ENCODE measurements at places on chromosomes 3 and 15.

DNA sequence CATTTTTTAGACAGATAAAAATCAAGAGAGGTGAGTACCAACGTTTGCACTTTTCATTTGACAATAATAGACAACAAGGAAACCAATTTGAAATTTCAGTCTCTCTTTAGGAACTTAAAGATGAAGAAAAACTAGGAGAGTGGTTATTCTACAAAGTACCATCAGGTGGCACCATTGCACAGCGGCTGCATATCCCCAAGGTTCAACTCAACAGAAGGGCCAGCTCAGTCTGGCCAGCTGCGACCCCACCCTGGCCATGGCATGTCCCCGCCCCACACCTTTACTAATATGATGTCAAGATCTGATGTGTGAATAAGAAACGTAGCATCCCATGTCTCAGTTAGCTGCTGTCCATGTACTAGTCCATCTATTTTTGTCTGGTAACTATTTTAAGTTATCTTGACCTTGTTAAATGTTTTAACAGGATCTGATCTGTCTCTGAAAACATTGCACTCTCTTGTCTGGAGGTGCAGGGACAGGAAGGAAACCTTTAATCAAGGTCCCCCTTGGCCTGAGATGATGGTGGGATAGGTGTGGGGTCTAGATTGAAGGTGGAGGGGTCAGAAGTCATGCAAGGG is 35.5 kb upstream of the CGNL1 start:
- peak; percentile 46 for DNase-seq

- DNase-seq, result peak; percentile 8
Observed at GRCh38 chr3:187629711-187630110, 40.5 kb downstream of the SST start.

DNA sequence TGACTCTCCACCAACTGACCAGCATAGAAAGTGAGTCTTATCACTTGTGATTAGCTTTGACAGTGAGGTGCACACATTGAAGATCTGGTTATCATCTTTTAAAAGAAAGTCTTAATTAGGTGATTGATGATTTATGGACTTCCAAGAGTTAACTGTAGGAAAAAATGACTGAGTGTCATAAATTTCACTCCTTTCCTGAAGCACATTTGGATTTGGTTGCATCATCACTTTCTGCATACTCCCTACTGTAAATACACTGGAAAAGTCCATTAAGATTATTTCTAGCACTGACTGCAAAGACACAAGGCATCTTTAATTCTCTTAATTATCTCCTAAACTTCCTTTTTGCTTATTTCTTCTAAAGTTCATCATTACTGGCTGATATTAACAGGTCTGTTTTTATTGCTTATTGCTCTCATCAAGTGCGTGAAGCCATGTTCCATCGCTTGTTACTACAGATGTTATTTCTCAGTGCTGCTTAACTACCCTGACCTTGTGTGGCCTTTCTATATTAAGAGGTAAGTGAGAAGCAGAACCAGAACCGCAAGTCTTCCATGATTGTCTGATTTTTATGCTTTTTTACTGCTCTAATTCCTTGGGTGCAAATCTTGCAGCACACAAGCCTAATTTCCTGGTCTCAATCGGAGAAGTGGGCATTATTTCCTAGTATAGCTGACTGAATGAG is 153.2 kb downstream of the MEIS2 start:
- peak; percentile 28 for DNase-seq

DNA sequence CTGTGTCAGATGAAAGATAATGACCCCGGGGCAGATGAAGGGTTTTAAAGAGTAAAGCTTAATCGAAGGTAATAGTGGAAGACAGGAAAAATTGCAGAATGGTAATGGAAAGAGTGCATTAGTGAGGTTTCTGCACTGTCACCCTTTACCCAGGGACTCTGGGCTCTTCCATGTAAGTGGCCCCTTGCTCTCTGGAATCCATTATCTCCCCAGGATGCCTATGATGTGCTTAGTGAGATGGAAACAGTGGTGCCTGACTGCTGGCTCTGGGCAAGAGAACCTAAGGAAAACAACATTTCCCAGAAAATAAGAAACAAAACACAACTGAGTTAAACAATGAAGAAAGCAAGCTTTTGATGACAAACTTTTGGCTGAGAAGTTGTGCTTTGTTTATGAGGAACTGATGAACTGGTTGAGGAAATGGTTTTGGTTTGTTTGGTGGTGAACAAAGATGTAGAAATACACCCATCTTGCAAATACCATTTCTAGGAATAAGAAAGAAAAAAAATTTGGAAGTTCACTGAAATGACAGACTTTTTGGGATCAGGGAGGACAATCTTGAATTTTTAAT is 119.9 kb upstream of the RASGRP1 start:
- DNase-seq, result no peak

DNA sequence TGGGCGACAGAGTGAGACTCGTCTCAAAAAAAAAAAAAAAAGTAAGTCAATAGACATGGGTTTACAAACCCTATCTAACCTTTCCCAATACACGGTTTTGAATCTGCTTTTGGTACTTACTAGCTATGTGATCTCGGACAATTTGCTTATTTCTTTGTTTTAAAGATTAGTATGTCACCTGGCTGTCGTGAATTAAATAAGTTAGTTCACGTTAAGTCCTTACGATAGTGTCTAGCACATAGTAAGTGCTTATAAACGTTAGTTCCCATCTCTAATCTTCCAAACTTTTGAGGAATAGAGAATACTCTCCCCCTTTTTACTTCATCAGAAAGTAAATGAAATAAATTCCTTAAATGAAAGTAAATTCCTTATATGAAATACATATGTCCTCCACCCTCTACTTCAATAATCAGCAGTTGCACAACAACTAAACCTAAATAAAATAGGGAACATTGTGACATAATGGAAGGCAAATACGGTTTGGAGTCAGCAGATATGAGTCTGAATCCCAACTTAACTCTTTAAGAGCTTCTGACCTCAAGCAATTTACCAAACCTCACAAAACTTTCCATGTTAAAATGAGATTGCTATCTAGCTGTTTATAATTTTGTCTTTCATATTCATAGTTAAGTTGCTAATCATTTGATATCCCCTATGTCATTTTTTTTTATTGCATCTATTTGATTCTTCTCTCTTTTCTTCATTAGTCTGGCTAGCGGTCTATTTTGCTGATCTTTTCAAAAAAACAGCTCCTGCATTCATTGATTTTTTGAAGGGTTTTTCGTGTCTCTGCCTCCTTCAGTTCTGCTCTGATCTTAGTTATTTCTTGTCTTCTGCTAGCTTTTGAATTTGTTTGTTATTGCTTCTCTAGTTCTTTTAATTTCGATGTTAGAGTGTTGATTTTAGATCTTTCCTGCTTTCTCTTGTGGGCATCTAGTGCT is 134.6 kb downstream of the PEAK1 start:
- no peak for DNase-seq

DNA sequence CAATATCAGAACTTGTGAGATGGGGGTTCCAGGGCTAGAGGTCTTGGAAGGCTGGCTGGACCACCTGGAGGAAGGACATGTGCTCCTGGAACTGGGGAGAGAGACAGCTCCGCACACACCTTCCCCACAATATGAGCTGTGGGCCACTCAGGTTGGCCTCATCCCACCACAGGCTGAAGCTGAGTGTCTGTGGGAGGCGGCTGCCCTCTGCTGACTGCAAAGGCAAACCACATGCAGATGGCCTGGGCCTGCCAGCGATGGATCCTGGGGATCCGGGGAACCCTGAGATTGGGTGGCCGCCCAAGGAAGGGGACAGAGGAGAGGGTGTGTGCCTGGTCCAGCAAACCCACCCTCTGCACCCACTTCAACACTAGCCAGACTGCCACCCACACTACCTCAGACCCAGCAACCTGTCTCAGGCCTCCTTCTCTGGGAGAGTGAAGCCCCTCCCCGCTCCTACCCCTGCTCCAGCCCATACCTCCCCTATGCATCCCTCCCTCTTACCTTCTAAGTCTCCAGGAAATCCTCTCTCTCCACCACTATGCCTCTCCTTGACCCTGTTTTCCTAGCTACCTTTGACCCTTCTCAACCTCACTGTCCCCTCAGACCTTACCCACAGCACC is 44.8 kb downstream of the CYP11A1 start:
- peak; percentile 62 for DNase-seq

DNA sequence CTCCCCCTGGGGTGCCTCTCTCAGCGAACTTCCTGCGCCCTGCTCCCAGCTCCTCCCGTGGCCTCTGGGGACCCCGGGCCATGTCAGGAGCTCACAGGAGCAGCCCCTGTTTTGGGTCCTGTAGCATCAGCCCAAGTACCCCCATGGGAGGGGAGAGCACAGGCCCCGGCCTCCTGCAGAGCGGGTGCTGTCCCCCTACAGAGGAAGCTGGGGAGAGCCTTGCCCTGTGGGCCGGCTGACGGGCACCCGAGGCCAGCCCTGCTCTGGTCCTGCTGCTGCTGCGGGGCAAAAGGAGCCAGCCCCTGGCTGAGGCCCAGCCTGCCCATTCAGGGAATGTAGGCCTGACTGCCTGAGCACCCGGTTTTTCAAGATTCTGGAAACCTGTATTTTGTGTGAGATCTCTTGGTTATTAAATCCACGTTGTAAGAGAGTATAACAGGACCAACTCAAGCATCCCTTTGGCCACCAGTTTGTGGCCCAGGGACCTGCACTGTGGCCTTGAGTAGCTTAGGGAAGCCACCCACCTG is 12.4 kb downstream of the PLXNA1 start:
- DNase-seq, result no peak

- peak; percentile 62 for DNase-seq
Observed at GRCh38 chr3:25582242-25582641, 82.5 kb downstream of the TOP2B start.

GRCh38 chr3:117010318-117010717 is 300.7 kb downstream of the TUSC7 start:
- DNase-seq, result no peak

- no peak for DNase-seq
Observed at GRCh38 chr3:106124818-106125217, 256.0 kb upstream of the CBLB start.

DNA sequence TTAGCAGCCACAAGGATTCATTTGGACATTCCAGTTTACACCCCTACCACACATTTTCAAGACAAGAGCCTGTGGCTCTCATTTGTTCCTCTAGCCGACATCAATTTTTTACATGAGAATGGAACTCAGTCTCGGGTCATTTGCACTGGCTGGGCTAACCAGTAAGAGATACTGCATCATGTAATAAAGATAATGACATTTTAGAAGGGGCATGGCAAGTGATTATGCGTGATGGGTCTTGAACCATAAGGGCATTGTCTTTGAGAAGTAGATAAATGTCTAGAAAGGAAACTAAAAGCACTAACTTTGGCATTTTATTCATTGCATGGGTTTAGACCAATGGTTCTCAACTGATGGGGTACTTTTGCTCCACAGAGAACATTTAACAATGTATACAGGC is 146.0 kb upstream of the GRM7 start:
- DNase-seq, result no peak

DNA sequence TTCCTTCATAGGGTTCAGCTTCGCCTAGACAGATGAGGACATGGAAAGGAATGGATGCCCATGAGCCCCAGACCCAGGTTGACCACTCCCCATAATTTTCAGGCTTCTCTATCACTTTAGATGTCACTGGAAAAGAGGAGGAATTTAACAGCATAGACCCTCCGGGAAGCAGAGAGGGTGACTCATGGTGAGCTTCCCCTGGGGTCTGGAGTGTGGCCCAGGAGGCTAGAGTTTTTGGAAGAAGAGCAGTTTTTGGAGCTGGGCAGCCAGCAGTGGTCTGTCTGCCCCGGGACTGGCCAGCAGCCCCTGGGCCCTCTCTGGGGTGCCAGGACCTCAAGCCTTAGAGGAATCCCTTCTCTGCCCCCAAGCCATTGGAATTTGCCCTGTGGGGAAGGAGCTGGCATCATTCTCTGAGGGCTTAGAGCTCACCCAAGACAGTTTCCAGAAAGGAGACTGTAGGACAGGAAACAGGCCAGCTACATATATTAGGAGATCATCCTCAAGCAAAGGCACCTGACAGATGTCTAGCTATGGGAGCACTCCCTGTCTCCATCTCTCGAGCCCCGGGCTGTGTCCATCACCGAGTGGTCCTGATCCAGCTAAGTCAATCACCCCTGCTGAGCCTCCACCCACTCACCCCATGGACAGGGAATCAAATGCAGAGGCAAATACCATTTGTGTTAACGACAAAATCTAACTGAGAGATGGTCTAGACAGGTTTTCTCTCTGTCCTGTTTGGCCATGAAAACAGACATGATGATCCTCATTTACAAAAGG is 67.3 kb downstream of the MEGF11 start:
- DNase-seq, result no peak

GRCh38 chr3:196650740-196651311 is 11.3 kb downstream of the NRROS start:
- DNase-seq, result peak; percentile 91

DNA sequence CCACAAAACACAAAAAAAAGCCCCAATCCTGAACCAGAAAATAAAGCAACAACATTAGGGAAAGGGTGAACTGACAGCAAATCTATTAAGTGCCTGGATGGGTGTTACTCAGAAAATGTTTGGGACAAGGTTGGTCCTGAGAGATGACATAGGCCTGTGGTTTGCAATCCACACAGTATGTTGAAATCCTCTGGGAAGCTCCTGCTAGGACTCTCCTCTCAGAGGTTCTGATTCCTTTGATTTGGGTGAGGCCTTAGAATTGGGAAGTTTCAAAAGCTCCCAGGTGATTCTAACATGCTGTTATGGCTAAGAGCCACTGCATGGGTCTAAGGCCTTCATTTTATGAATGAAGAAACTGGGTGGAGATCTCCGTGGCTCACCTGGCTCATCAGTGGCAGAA is 18.4 kb downstream of the CLDN1 start:
- DNase-seq, result no peak

DNA sequence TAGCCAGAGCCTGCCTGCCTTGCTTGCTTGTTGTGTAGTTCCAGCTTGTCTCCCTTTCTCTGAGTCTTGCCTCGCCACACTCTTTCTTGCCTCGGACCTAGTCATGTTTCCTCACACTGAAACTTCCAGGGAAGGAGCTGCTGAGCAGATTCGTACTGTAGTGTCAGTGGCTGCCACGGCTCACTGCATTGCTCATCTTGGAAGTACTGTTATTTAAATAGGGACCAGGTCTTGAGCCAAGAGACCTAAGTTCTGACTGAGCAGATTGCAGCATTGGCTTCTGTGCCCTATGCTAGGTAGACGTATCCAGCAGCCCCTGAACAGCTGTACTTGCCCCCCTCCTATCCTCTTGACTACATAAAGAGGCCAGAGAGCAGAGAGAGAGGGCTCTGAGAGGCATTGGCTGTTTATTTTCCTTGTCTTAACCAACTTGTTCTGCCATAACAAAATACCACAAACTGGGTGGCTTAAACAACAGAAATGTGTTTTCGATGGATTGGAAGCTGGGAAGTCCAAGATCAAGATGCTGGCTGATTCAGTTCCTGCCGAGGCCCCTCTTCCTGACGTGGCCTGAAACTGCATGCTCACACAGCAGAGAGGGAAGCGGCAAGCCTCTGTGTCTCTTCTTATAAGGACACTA is 5.8 kb upstream of the RARRES1 start:
- peak; percentile 6 for DNase-seq

GRCh38 chr3:100972867-100973266 is 20.4 kb downstream of the ABI3BP start:
- DNase-seq, result peak; percentile 56

- peak; percentile 7 for DNase-seq
Observed at GRCh38 chr15:101372149-101372577, 77.1 kb upstream of the SNRPA1 start.

DNA sequence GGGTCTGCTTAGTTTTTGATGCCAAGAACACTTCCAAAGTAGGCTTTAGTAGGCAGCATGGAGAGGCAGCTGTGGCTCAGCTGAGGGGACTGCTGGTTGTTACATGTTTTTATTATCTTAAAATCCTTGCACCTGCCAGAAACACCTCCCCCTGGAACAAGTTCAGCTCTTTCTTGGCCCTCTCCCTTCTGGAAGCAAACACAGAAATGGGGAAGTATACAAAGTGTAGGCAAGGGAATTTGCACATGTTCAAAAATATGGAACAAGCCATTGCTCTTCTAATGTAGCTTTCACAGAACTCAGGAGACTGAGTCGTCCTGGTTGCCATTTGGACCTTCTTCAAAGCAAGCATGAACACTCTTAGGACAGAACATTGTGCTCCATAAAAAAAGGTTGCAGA is 169.1 kb upstream of the SEMA6D start:
- DNase-seq, result no peak

Measured in fibroblast of skin of abdomen (primary cell).